ENCODE measurements at places on chromosomes 13 and 19.

DNA sequence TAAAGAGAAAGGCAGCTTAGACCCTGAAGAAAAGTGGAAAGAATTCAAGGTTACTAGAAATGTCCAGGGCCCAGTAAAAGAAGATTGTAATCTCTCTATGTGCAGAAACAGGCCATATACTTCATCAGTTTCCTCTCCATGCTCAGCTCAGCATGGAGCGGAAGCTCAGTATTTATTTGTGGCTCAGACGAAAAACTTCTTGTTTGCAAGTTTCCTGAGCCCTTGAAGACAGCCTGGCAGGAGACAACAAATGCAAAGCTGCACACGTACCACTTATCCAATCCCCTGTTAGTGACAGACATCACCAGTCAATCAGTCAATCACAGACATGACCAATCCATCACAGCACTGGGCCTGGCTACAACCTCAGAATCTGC is 8.1 kb upstream of the KLF2 start:
- DNase-seq, result no peak

DNA sequence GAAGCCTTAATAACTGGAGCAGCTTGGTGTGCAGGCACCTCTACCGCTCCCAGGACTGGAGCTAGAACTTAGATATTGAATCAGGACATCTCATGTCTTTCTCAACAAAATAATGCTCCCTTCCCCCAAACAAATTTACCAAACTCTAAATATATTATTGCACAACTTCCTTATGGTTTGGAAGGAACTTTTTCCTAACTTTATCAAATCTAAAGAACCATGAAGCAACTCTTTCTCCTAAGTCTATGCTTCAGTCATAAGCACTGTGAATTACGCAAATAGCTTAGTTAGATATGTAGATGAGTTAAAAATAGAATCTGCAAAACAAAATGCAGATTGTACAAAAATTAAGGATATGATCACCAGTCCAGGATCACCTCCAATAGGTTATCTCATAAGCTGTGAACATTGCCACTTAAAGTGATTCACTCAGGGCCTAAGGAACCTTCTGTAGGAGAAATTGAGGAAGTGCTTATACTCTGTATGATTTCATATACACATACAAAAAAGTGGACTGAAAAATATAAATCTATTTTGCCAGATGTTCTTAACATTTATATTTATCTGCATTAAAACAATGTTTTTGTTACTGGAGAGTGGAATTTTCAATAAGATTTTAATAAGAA is 20.4 kb upstream of the MAB21L1 start:
- no peak for DNase-seq

DNA sequence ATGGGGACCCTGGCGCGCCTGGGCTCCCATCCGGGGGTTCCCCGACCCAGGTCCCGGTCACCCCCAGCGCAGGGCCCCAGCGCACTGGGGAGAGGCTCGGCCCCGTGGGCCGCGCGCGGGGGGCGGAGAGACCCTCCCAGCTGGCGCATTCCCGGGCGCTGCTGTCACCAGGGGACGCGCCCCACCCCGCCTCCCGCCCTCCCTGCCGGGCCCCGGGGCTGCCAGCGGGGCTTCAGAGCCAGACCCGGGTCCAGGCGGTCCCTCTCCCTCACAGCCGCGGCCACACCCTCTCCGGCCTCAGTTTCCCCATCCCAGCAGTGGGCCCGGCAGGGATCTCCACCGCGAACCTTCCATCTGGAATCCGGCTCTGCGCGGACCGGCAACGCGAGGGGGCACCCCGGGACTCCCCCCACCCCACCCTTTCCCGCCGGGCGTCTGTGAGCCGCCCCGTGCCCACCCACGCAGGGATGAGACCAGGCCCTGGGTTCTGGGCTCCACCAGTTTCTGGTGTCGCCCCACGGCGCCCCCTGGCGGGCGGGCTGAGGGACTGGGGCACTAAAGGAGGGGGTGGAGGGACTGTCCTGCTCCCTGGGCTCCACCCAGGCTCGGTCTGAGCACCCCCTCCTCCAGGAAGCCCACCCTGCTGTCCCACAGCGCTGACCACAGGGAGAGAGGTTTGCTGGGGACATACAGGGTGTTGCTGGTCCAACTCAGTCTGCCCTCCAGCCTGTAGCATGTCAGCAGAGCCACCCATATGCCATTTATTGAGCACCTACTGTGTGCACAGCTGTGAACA is 878 bp upstream of the ADAMTSL5 start:
- DNase-seq, result no peak

GRCh38 chr13:44715287-44716230 is 139.4 kb upstream of the TSC22D1 start:
- DNase-seq, result no peak

DNA sequence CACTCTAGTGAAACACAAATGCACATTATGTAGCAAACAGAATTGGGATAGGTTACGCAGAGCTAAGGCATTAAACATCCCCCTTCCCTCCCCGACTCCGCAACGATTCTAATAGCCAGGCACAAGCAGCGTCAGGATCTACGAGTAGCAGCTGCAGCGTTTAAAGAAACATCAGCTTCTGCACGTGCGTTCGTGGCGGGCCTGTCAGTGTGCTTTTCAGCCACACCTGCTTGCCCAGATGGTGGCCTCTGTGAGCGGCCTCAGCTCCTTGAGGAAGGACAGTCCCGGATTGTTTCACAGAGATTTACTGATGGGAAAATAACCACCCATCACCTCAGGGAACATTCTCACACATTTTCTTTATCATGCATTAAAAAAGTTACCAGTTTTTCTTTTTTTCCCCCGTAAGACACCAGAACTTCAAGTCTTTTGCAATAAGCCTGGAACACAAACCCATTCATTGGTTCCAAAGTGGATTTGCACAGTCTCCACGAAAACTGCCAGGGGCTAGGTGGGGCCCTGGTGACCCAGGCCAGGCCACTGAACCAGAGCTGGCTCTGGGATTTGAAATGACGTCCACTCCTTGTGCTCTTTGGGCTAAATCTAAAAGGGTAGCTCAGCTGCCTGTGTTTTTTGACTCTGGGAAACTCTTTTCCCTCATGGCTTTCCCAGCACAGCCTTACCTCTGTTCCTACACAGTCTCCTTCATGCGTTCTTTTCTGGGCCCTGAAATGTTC is 325.5 kb downstream of the KCNRG start:
- no peak for DNase-seq

DNA sequence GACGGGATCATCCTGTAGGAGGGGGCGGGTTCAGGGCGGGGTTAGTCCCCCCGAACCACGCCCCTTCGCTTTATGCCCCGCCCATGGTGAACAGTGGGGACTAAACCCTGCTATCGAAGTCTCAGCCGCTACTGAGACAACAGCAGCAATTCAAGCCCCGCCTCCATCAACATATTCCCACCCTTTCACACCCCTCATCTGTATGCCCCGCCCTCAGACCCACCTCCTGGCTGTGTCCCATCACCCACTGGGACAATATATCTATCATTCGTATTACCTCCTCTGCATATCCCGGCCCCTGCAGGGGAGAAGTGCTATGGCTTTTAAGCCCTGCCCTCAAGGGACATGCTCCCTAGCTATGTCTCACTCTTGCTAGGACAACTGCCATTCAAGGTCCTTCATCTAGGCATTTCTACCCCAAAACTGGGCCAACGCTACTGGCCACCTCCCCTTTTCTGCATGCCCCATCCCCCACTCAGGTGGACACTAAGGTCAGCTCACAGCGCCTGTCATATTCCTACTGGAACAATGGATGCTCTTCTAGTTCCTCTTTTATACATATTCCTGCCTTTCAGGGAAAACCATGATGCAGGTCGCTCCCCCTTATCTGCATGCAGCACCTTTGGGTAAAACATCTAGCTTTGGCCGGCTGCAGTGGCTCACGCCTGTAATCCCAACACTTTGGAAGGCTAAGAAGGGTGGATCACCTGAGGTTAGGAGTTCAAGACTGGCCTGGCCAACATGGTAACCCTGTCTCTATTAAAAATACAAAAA is 11.9 kb downstream of the LRFN1 start:
- no peak for DNase-seq

- no peak for DNase-seq
Observed at GRCh38 chr19:51111606-51112005, 3.4 kb upstream of the CTU1 start.

- DNase-seq, result no peak
Observed at GRCh38 chr19:43779820-43780219, 953 bp downstream of the KCNN4 start.
